ENCODE measurements at places on chromosomes 3 and 15.

DNA sequence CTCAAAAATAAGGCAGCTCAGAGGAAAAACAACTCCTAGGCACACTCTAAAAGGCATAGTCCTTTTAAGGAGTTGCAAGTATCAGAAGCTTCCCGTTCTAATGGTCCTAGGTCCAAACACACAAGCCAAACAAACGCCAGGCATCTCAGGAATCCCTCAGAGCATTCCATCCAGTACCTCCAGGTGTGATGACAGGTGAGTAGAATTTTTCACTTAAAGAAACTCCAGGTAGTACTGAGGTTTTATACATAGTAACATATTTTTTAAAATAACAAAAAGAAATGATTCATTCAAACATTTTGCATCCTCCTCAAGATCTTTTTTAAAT is 1092.3 kb downstream of the TUSC7 start:
- DNase-seq: no peak

- DNase-seq: no peak
Measured at GRCh38 chr3:41173926-41174885, 25.1 kb upstream of the CTNNB1 start.

GRCh38 chr3:70749122-70749521 is 436.7 kb upstream of the MDFIC2 start:
- DNase-seq: no peak

DNA sequence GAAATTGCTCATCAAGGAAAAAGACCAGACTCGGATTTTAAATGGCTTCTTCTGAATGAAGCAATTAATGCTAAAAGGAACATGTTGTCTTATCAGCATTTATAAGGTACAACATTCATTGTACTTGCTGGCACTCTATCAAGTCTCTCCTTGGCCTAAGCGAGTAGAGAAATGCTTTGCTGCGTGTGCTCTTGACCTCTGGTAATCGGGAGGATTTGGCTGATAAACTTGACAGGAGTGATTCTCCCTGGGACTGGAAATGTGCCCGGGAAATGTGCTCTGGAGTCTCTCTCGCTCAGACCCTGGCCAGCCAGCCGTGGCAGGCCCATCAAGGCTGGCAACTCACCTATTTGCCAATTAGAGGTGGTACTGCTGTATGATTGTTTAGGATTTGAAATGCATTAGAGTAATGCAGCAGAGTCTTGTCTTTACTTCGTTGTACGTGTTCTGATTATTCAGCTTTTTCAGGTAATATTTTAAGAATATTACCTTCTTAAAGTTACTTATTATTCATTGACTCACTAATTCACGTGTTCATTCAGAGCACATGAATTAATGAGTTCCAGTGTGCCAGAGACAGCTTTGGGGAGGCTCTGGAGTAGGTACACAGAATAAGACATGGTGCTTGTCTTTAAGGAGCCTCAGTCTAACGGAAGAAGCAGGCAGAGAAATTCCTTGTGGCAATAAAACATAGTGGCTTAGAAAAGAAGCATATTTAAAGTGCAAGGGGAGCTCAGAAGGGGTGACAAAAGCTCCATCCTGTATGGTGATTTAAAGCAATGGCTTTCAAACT is 48.0 kb upstream of the TPRG1 start:
- no peak for DNase-seq

GRCh38 chr3:17830788-17831187 is 88.4 kb upstream of the TBC1D5 start:
- DNase-seq: no peak

DNA sequence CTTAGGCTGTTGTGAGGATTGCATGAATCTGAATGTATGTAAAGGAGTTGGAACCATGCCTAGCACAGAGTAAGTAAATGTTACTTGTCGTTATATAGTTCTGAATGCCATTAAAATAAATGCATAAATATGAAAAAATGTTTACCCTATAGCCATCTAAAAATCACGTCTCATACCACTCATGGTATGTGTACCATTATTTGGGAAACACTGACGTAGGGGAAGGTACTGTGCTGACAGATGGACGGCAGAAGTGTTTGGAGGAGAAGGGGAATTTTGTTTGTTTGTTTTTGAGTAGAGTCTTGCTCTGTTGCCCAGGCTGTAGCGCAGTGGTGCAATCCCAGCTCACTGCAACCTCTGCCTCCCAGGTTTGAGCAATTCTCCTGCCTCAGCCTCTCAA is 30.5 kb upstream of the PDZRN3 start:
- no peak for DNase-seq

DNA sequence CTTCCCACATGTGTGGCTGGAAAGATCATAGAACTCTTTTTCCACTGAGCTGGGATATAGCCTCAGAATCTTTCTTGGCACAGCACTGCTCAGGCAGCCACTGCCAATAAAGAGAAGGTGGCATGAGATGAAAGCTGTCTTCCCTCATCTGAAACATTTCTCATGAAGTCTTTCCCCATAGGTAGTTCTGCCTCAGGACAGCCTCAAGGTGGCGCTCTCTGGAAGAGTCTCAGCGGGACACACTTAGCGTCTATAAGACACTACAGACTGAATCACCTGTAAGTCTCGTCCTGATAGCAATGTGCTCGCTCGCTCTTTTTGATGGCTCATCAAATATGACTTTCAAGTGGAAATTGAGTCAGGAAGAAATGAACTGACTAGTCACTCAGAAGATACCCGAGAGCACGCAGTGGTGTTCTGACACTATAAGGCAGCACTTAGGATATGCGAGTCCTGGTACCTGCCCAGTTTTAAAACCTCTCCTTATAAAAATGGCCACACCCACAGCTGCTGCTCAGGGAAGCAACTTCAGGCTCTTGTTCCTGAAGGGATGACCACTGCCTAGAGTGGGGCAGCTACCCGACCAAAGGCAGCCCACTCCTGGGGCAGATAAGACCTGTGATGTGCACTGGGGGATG is 269.5 kb downstream of the SUCLG2 start:
- peak; percentile 29 for DNase-seq

GRCh38 chr15:74442063-74442462 is 8.3 kb upstream of the SEMA7A start:
- DNase-seq: no peak

DNA sequence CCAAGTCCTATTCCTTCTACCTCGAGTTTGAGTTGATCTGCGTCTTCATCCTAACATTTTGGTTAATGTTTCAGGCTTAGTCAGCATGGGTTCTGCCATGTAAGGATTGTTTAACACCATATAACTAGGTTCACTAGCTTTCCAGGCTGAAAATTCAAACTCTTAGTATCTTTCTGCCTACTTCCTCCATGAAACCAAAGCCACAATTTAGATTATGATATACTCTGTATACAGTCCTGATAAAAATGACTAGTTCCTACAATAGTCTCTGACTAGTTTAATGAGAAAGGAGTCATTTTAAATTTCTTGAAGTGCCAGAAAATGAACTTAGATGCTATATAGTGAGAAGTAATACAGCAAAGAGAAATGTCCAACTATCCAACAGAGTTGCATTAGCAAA is 6.6 kb upstream of the BTLA start:
- DNase-seq: no peak

Measured in HCEC 1CT (cell line).